Stimulated activated CD8-positive, alpha-beta memory T cell treated with anti-CD3 and anti-CD28 coated beads, Interleukin-4, amount 100 ng/mL, for 1 hour (primary cell): ENCODE measurements at places on chromosomes 12 and 14.

GRCh38 chr12:58148405-58148804, 207.0 kb downstream of the ATP23 start:
- DNase-seq = no peak

GRCh38 chr14:105358140-105358846, 40.0 kb upstream of the TEX22 start:
- no peak for DNase-seq

DNA sequence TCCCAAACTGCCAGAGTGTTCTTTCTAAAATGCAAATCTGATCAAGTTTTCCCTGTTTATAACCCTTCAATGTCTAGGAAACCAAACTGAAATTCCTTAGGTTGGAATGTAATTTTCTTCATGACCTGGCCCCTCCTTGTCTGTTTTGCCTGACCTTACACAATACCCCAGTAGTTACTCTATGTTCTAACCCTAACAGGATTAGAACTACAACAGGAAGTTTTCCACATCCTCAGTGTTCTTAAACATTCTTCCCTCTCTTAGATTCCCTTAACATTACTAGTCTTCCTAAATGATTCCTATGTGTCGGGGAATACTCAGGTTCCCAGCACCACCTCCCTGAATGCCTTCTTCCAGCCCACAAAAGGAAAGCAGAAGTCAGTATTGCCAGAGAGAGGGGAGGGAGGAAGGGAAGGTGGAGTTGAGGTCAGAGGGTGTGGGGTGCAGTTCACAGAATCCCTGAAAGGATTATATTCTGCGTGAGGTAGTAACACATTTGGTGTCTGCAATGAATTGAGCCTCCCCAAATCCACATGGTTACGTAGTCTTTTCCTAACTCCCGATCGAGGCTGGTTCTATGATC, 72.6 kb downstream of the BBS10 start:
- no peak for DNase-seq

GRCh38 chr12:56628671-56629458, 1.3 kb downstream of the BAZ2A start:
- DNase-seq = no peak

DNA sequence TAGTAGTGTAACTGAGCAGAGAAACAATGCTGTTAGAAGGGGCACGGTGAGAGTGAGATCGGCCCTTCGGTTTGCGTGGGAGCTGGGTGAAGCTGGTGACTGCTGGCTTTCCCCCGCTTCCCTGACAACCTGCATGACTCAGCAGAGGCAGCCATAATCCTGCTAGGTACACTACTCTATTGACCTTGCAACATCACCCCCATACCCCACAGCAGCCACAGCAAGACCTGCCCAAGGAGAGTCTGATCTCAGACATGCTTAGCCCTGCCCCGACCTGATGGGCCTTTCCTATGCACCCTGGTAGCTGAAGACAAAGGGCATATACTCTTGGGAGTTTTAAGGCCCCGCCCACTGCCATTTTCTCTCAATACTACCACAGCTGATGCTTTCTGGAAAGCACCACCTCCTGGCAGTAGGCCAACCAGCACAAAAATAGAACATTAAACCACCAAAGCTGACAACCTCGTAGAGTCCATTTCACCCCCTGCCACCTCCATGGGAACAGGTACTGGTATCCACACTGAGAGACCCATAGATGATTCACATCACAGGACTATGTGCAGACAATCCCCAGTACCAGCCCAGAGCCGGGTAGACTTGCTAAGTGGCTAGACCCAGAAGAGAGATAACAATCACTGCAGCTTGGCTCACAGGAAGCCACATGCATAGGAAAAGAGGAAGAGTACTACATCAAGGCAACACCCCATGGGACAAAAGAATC, 75.9 kb upstream of the RGS6 start:
- DNase-seq = no peak
